Uterus (tissue), 4 donors: ENCODE measurements at places on chromosomes 13 and 19.

- no peaks in the 10 kb centered on the region for H3K4me1 ChIP-seq
- no peak for DNase-seq
- no peak overlapping the region for H3K4me3 ChIP-seq
- H3K36me3 ChIP-seq, result no peaks in the 10 kb centered on the region
- no peak overlapping the region for H3K27ac ChIP-seq
These were observed 231.2 kb downstream of the ZIC5 start for GRCh38 chr13:99740251-99740979.

GRCh38 chr19:42150364-42150763, 18.1 kb upstream of the POU2F2 start:
- H3K4me1 ChIP-seq, result no peaks in the 10 kb centered on the region
- no peak for DNase-seq
- H3K27ac ChIP-seq, result no peak overlapping the region
- no peaks in the 10 kb centered on the region for H3K36me3 ChIP-seq
- no peaks in the 10 kb centered on the region for H3K27me3 ChIP-seq

DNA sequence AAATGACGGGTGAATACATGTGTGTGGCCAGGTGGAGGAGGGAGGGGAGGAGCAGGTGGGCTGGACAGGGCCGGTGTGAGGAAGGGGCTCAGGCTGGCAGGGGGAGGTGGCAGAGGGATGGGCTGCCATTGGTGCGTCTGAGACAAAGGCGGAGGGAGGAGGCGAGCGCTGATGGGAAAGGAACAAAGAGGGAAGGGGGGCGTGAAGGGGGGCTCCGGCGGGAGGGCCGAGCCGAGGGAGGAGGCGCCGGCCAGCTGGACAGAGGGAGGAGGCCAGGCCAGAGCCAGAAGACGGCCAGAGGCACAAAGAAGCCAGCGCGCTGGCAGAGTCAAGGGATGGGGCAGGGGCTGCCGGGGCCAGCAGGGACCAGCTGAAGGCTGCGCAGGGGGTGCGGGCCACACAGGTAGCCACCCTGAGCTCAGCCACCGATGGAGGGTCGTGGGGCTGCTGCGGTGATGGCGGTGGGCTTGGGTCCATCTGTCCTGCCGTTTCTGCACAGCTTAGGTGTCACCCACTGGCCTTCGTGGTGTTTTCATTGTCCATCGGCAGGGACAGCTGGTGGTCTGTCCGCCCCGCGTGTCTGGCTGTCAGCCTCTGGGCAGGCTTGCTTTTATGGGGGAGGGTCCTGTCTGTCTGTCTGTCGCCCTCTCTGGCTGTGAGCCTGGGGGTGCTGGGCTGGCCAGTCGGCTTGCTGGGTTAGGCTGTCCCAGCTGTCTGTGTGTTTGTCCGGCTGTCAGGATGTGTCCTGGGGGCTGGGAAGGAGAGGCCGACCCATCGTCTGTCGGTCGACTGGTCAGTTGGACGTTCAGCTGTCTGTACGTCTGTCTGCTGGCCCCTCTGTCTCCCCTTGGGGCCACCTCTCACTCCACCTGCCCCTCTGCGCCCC, 2.2 kb downstream of the APC2 start:
- H3K27ac ChIP-seq, result no peak overlapping the region
- no peak for DNase-seq
- H3K4me1 ChIP-seq, result no peaks in the 10 kb centered on the region
- H3K4me3 ChIP-seq, result no peak overlapping the region
- no peaks in the 10 kb centered on the region for H3K36me3 ChIP-seq

DNA sequence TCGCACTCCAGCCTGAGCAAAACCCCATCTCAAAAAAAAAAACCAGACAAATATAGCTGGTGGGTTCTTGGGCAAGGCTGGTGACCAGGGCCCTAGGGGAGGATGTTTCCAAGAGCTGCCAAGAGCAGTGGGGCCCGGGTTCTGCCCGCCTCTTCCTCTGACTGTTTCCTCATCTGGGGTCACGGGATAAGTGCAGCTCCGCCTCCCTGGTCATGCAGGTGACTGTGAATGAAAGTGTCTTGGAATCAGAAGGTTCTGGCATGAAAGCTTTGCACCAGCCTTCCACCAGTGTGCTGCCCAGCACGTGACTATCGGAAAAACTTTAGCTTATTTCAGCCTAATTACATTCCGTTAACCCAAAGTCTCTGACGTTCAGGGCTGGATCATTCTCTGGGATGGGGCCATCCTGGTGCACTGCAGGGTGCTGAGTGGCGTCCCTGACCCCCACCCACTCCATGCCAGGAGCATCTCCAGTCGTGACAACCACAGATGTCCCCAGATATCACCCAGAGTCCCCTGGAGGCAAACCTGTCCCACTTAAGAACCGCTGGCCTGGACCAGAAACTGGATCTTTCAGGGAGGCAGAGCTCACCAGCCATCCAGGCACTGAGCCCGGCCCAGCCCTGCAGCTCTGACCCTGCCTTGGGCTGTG, 85.6 kb downstream of the GNG7 start:
- no peak overlapping the region for H3K4me3 ChIP-seq
- H3K4me1 ChIP-seq, result no peaks in the 10 kb centered on the region
- no peak for DNase-seq
- H3K27me3 ChIP-seq, result no peaks in the 10 kb centered on the region
- no peaks in the 10 kb centered on the region for H3K36me3 ChIP-seq

DNA sequence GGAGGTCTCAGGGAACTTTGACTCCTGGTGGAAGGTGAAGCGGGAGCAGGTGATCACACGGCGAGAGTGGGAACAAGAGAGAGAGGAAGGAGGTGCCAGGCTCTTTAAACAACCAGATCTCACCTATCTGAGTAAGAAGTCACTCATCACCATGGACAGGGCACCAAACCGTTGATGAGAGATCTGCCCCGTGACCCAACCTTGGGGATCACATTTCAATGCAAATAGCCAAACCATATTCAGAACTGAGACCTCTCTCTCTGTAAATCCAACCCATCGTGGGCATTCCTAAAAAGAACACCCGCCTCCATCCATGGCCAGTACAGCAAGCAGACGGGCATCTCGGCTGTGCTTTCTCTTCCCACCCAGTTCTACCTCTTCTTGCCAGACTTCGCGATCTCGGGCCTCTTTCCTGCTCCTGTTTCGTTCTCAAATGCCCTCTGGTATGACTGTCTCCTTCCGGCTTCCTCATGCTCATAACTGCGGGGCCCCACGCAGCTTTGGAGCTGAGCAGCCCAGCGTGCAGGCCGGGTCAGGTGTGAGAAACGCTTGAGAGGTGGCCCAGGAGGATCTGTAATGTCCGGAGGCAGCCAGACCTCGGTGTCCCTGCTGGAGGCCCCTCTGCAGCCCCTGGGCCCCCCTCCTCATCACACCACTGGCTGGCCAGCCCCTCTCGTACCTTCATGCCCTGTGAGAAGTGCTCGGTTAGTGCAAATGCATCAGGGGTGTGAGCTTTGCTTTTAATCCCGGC, 97.0 kb upstream of the GPR183 start:
- H3K36me3 ChIP-seq, result no peaks in the 10 kb centered on the region
- H3K27me3 ChIP-seq, result no peaks in the 10 kb centered on the region
- no peak overlapping the region for H3K4me3 ChIP-seq
- no peak for DNase-seq
- H3K27ac ChIP-seq, result no peak overlapping the region

DNA sequence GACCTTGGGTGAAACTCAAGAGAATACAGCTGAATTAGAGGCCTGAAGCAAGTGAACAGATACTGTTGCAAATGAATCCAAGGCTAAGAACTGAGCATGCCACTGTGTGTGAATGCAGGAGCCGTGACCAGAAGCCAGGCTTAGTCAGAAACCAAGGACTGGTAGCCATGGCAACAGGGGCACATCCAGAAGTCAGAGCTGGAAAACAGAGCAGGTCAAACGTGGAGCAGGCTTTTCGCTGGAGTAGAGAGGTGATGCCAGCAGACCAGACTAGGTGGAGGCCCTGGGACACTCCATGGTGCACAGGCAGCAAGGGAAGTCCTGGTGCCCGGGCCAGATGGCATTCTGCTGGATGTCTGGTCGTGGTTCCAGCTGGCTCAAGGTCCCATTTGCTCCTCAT, 564.1 kb downstream of the PCDH9 start:
- H3K4me1 ChIP-seq, result no peaks in the 10 kb centered on the region
- H3K4me3 ChIP-seq, result no peak overlapping the region
- no peaks in the 10 kb centered on the region for H3K27me3 ChIP-seq
- H3K36me3 ChIP-seq, result no peaks in the 10 kb centered on the region

- H3K27me3 ChIP-seq, result no peaks in the 10 kb centered on the region
- H3K4me1 ChIP-seq, result no peaks in the 10 kb centered on the region
- DNase-seq, result no peak
- H3K27ac ChIP-seq, result no peak overlapping the region
- H3K36me3 ChIP-seq, result no peaks in the 10 kb centered on the region
These were observed 69.5 kb upstream of the FNDC3A start for GRCh38 chr13:48906200-48906599.

- no peak overlapping the region for H3K27ac ChIP-seq
- no peaks in the 10 kb centered on the region for H3K36me3 ChIP-seq
- no peaks in the 10 kb centered on the region for H3K4me1 ChIP-seq
- DNase-seq, result no peak
These were observed 5.0 kb upstream of the TEX29 start for GRCh38 chr13:111315347-111315995.

DNA sequence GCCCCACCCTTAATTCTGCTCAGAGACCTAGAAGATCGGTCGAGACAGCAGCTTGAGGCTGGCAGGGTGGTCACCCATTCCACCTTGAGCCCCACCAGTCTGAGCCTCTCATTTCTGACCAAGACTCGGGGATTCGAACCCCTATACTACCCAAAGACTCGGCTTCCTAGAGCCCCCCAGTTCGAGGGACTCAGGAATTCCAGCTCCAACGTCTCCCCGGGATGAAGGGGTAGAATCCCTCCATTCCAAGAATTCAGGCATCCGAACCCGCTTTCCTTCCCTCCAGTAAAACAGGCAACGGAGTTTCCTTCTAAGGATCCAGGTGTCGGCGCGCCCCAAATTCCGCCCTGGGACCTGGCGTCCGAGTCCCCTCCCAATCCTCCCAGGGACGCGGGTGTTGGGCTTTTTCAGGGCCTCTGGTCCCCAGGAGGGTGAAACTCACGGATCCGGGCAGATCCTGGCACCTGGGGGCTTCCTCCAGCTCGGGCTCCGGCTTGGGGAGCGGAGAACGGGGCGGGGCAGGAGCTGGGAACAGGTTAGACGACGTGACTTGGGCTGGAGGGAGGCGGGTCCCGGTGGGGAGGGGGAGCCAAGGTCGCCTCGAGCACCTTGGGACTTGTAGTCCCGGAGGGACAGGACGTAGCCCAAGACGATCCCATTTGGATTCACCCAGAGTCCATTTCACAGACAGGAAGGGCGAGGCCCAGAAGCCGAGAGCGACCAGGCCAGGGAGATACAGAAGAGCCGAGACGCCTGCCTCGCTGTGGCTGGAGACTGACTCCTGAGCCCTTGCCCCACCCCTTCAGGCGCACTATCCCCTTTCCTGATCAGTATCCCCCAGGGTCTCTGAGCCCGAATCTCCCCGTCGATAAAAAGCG, at the start of gene PPP1R13L:
Gene PPP1R13L (minus strand): TSS at position 513 of the 878 bp plus-strand sequence. CDS start 6,751 bp downstream, outside the sequence.
- H3K27me3 ChIP-seq, result peaks cover 8% of the 10 kb centered on the region
- H3K4me1 ChIP-seq, result peaks cover 8% of the 10 kb centered on the region
- peak within 1 kb of the TSS; percentile 78 for H3K4me3 ChIP-seq
- H3K27ac ChIP-seq, result peak within 1 kb of the TSS; percentile 92

GRCh38 chr13:79846386-79846785, 365.4 kb downstream of the NDFIP2 start:
- no peak overlapping the region for H3K4me3 ChIP-seq
- no peak for DNase-seq
- H3K27ac ChIP-seq, result no peak overlapping the region
- H3K4me1 ChIP-seq, result no peaks in the 10 kb centered on the region
- H3K27me3 ChIP-seq, result no peaks in the 10 kb centered on the region
- H3K36me3 ChIP-seq, result no peaks in the 10 kb centered on the region

- no peaks in the 10 kb centered on the region for H3K27me3 ChIP-seq
- no peak for DNase-seq
- H3K36me3 ChIP-seq, result no peaks in the 10 kb centered on the region
- H3K4me1 ChIP-seq, result peaks cover 23% of the 10 kb centered on the region
- H3K27ac ChIP-seq, result peak overlapping the region; percentile 97
- peak overlapping the region; percentile 77 for H3K4me3 ChIP-seq
These were observed 687 bp upstream of the FTL start for GRCh38 chr19:48964205-48965039.

GRCh38 chr19:40219721-40220276, 1.6 kb upstream of the TTC9B start:
- no peak overlapping the region for H3K4me3 ChIP-seq
- no peak overlapping the region for H3K27ac ChIP-seq
- peaks cover 22% of the 10 kb centered on the region for H3K27me3 ChIP-seq
- H3K4me1 ChIP-seq, result no peaks in the 10 kb centered on the region

GRCh38 chr13:42977219-42977659, 14.8 kb downstream of the EPSTI1 start:
- no peaks in the 10 kb centered on the region for H3K27me3 ChIP-seq
- no peak for DNase-seq
- no peaks in the 10 kb centered on the region for H3K36me3 ChIP-seq

DNA sequence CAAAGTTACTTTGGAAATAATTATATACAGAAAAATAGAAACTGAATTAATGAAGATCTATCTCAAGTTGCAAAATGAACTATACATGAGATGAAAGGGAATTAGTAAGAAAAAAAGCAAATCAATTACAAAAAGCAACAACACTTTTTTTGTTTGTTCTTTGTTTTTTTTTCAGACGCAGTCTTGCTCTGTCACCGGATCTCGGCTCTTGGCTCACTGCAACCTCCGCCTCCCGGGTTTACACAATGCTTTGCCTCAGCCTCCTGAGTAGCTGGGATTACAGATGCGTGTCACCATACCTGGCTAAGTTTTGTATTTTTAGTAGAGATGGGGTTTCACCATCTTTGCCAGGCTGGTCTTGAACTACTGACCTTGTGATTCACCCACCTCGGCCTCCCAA, 2.2 kb downstream of the ZNF415 start:
- no peaks in the 10 kb centered on the region for H3K27me3 ChIP-seq
- no peaks in the 10 kb centered on the region for H3K4me1 ChIP-seq
- no peak overlapping the region for H3K27ac ChIP-seq
- H3K4me3 ChIP-seq, result no peak overlapping the region
- no peak for DNase-seq

- no peak overlapping the region for H3K27ac ChIP-seq
- no peak overlapping the region for H3K4me3 ChIP-seq
- H3K27me3 ChIP-seq, result no peaks in the 10 kb centered on the region
- no peak for DNase-seq
- no peaks in the 10 kb centered on the region for H3K36me3 ChIP-seq
These were observed 69.1 kb upstream of the POSTN start for GRCh38 chr13:37667702-37668101.

GRCh38 chr19:14434543-14435319, 1.6 kb downstream of the PKN1 start:
- H3K4me1 ChIP-seq, result no peaks in the 10 kb centered on the region
- H3K27me3 ChIP-seq, result no peaks in the 10 kb centered on the region
- H3K4me3 ChIP-seq, result peak overlapping the region; percentile 79
- H3K36me3 ChIP-seq, result no peaks in the 10 kb centered on the region

GRCh38 chr13:97249093-97249795, 27.1 kb downstream of the MBNL2 start:
- H3K27me3 ChIP-seq, result no peaks in the 10 kb centered on the region
- no peaks in the 10 kb centered on the region for H3K36me3 ChIP-seq
- DNase-seq, result no peak
- H3K4me3 ChIP-seq, result no peak overlapping the region
- H3K27ac ChIP-seq, result peak overlapping the region; percentile 77

GRCh38 chr19:18785179-18786124, 5.7 kb downstream of the COMP start:
- H3K4me1 ChIP-seq, result no peaks in the 10 kb centered on the region
- no peaks in the 10 kb centered on the region for H3K36me3 ChIP-seq
- H3K27ac ChIP-seq, result no peak overlapping the region

- H3K27ac ChIP-seq, result no peak overlapping the region
- H3K4me1 ChIP-seq, result no peaks in the 10 kb centered on the region
- no peak for DNase-seq
- H3K4me3 ChIP-seq, result no peak overlapping the region
- no peaks in the 10 kb centered on the region for H3K36me3 ChIP-seq
These were observed 16.0 kb downstream of the ZC3H4 start for GRCh38 chr19:47097396-47098201.

GRCh38 chr13:39688699-39689405, 33.4 kb downstream of the COG6 start:
- no peak for DNase-seq
- no peaks in the 10 kb centered on the region for H3K27me3 ChIP-seq
- no peak overlapping the region for H3K27ac ChIP-seq
- H3K36me3 ChIP-seq, result no peaks in the 10 kb centered on the region
